Activated CD8-positive, alpha-beta T cell treated with anti-CD3 and anti-CD28 coated beads, Interleukin-2, amount 10 ng/mL, durations not matched to agents 7 days and 5 days (primary cell): ENCODE measurements at places on chromosomes 16 and 17. TPM values are rescaled to one million over a fixed set of nuclear protein-coding genes. Genes with fewer than 3 reads are reported as not detected.

GRCh38 chr17:28907709-28908475 lies 5.0 kb upstream of the DHRS13 start:
- no peak for DNase-seq

- DNase-seq: no peak
These were observed 20.4 kb downstream of the ALOX12B start for GRCh38 chr17:8066841-8067775.

GRCh38 chr17:58968426-58969061 lies 138.1 kb downstream of the TRIM37 start:
- DNase-seq: peak; percentile 38

The ALOXE3 gene
- not detected for total RNA-seq
